Mammary epithelial cell (primary cell): ENCODE measurements at places on chromosomes 5 and 9.

DNA sequence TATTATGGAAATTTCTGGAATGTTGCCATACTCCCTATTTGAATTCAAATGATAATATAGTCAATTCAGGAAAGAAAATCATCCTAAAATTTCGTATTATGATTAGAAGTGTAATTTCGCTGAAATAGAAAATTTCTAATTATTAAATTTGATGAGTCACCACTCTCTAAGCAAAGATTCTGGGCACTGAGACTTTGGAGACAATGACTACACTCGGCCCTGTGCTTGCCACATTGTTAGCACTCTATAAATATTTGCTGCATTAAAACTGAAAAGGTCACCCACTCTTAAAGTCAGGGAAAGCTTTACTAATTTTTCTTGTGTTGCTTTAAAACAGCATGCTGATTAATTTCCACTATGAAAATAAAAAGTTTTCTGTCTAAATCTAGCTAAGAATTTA is 240.3 kb downstream of the TLE4 start:
- DNase-seq, result no peak

GRCh38 chr5:35194635-35195471 is 35.4 kb downstream of the PRLR start:
- no peak for DNase-seq

DNA sequence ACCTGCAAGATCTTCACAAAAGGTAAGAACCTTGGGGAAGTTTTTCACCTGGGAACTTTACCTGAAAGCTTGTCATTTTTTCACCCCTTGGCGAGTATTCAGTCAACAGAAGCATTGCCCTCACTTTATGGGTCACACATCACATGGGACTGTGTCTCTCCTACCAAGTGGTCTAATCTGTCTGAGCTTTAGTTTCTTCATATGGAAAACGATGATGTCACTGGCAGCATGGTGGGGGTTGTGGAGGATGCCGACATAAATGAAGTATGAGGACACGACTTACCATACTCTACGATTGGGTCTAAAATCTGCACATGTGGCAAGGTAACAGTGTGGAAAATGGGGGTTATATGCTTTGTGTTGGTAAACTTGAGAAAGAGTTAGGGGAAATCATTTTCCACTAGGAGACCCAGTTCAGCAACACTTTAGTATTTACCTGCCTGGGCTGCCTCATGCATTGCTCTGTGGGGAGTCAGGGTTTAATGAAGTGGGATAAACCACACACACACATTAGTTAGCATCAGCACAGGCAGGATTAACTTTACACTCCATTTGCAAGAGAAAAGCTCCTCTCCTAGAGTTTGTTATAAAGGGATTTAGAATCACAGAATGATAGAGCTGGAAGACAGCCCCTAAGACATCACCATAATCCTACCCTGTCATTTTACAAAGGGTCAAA is 19.8 kb upstream of the PAX5 start:
- no peak for DNase-seq

DNA sequence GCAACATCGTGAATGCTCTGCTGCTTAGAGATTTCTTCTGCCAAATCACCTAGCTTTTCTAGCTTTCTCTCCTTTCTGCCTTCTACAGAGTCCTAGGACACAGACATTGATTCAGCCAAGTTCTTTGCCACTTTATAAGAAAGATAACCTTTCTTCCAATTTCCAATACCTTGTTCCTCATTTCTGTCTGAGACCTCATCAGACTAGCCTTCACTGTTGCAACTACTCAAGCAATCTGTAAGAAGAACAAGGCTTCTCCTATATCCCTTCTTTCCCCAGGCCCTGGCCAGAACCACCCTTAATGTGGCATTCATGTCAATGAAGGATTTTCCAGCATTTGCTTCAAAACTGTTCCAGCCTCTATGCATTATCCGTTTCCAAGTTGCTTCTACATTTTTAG is 24.3 kb downstream of the FBXO10 start:
- no peak for DNase-seq

GRCh38 chr5:101123363-101123762 is 220.3 kb upstream of the ST8SIA4 start:
- no peak for DNase-seq

DNA sequence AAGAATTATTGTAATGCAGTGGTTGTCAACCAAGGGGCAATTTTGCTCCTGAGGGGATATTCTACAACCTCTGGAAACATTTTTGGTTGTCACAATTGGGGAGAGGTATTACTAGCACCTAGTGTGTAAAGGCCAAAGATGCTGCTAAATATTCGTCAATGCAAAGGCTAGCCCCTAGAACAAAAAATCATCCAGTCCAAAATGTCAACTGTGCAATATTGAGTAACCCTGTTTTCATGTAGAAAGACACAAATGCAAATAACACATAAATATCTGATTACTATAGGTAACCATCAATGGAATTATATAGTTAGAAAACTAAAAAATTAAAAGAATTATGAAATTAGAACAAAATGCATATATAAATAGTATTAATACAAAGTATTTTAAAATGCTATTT is 26.1 kb downstream of the RNF145 start:
- no peak for DNase-seq

GRCh38 chr5:173672891-173673290 is 56.4 kb upstream of the BOD1 start:
- no peak for DNase-seq

DNA sequence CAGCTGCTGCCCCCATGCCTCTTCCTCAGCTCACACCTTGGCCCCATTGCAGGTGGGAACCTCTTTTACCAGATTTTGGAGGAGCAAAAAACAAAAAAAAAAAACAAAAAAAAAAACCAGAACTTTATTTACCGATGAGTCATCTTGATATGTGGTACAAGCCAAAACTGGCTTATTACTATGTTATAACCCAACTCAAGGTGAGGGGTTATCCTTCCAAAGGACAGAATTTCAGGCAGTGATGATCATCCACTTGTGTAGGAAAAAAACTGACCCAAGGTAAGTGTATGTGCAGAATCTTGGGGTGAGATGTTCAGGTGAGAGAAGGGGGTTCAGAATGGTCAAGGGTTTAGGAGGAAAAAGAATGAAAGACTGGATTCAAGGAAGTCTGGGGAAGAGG is 142.6 kb upstream of the FST start:
- peak; percentile 33 for DNase-seq

DNA sequence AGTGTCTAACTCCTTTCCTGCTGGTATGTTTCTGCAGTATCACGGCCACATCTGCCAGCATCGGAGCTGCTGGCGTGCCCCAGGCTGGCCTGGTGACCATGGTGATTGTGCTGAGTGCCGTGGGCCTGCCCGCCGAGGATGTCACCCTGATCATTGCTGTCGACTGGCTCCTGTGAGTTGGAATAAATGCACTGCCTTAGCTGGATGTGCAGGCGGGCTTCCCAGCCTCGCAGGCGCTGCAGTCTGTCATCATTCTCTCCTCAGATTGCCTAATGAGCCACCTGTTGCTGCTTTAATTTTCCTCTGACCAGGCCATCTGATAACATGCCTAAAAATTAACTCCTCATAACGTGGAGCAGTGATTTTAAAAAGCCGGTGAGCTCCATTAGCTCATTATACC is 79.1 kb upstream of the PLPP6 start:
- no peak for DNase-seq

GRCh38 chr9:71797266-71797665 is 29.0 kb upstream of the CEMIP2 start:
- DNase-seq, result no peak

DNA sequence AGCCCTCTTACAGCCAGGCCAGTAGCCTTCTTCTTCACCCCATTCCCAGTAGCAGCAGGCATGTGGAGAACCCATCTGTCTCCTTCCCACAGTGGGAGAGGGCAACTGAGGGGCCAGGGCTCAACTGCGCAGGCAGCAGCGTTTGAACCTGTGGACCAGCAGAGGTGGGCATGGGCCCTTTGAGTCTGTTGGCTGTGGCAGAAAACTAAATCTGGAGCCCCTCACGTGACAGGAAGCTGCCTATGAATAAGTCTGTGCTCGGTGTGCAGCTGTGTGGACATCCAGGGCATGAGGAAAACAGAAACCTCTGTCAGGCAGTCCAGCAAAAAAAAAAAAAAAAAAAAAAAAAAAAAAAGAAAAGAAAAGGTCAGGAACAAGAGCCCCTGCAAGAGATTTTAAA is 189.2 kb upstream of the NR3C1 start:
- no peak for DNase-seq

GRCh38 chr9:70923961-70924360 is 197.5 kb downstream of the TRPM3 start:
- DNase-seq, result no peak
